ENCODE measurements at places on chromosomes 4 and X.

- DNase-seq, result no peak
These were observed 1765.8 kb downstream of the PCDH7 start for GRCh38 chr4:32485956-32486355.

GRCh38 chr4:856225-856901 is 30.4 kb upstream of the CPLX1 start:
- no peak for DNase-seq

GRCh38 chr4:145525291-145525740 is 43.7 kb downstream of the SMAD1 start:
- no peak for DNase-seq

GRCh38 chr4:32145987-32146386 is 1425.8 kb downstream of the PCDH7 start:
- DNase-seq, result no peak

GRCh38 chr4:127788517-127788916 is 6.4 kb downstream of the HSPA4L start:
- no peak for DNase-seq

DNA sequence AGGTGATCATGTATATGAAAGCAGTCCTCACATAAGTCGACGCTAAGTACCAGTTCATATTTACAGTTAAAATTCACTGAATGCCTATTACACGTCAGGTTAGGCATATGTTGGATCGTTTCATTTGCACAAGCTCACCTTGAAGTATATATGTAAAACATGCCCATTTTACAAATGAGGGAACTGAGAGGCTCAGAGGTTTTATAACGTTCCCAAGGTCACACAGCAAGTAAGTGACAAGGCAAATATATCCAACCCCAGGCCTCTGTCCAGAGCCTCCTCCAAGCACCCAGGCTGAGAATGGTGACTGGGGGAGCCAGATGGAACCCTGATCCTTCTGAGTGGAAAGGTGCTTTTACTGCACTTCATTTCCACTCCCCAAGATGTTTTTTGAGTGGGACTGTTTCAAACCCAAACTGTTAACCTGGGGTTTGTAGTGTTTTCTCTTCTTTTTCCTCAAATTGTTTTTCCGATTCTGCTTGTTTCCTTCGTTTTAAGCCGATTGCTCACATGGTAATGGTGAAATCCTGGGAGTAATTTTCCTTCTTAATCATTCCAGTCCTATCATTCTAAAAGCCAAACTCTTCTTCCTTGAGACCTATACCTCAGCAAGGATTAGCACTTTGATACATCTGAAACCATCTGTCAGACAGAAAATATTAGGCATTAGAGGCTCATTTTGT is 791 bp downstream of the SMIM20 start:
- DNase-seq, result no peak

- no peak for DNase-seq
These were observed 5.9 kb downstream of the NKX1-1 start for GRCh38 chr4:1400191-1400805.

DNA sequence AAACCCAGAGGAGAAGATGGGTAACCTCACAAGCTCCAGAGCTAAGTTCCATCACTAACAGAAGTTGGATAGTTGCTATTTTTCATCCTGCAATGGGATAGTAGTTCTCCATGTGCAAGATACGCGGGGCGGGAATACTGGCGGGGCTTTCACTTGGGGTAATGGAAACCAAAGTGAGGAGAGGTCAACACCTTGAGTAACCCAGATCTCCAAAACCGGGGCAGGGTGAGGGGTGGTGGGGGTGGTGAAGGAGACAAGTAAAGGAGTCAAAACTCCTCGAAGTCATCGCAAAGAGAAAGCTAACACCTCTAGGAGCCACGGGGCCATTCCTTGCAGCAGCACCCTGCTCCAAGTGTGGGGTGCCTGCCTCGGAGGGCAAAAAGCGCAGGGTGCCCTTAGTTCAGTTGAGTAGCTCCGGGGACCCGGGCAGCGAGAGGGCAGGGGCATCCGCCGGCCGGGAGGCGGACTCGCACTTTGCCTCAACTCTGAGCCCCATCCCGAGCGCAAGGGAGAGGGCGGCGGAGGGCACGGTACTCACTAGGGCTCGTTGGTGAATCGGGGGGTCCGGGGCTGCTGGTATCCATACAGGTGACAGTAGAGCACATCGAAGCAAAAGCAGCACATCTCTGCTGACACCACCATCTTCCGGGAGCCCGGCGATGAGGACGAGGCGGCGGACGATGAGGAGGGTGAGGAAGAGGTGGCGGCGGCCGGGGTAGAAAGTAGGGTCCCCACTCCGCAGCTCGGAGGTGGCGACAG is 645 bp downstream of the AMMECR1 start:
- DNase-seq, result peak; percentile 26

- DNase-seq, result peak; percentile 24
These were observed 169.2 kb downstream of the AFAP1 start for GRCh38 chr4:7770224-7771050.

DNA sequence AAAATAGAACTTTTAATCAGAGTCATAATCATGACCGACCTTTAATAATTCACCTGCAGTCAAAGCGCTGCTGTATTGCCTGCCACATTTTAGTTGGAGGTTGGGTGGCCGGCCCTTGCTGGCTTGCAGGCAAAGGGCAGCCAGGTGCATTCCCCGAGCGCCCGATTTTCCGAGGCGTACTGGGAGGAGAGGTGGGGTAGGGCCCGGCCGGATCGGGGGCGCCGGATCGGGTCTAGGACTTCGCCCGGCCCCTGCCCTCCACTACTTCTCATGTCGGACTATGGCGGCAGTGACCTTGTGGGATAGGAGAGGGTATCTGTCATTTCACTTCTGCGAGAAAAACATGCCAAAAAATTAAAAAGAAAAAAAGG is 2.5 kb upstream of the RS1 start:
- peak; percentile 27 for DNase-seq

DNA sequence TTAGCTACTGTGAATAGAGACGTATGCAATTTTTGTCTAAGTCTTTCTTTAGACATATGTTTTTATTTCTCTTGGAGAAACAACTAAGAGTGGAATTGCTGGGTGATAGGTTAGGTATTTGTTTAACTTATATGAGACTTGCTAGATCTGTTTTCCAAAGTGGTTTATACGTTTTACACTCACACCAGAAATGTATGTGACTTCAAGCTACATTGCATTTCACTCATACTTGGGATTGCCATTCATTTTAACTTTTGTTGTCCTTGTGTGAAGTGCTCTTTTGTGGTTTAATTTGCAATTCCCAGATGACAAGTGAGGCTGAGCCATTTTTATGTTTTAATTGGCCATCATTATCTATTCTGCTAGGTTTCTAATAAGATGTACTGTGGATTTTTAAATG is 817.2 kb downstream of the GLUD2 start:
- no peak for DNase-seq

DNA sequence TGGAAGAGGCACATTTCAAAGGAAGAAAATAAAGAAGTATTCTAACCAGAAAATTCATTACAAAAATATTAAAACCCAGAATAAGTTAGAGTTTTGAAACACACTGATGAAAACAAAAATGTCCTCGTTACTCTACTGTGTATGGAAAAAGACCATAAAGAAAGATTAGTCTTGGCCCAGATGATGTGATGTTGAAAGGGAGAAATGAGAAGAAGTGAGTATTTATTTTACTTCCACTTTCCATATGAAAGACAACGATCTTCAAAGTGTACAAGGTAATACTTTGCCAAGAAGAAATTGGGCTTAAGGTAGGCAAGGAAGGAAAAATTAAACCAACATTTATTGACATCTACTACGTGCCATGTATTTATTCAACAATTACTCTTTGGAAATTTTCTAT is 48.6 kb upstream of the EMCN start:
- DNase-seq, result no peak

DNA sequence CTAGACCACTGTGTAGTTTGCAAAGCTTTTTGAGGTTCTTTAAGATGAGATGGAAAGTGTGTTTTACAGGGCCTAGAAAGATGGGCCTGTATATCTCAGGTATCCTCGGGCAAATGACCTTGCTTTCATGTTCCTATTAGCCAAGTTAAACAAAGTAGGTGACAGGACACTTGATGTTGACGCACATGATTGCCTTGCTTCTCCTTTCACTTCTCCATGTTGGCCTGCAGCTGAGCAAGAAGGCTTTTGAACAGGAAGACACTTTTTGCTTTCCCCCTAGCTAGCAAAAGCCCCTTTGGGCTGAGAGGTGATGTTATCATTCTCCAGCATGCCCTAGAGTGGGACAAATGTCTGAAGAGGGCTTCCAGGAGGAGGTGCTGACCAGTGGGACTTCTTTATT is 202.1 kb downstream of the GPC3 start:
- no peak for DNase-seq

- DNase-seq, result no peak
These were observed 44.4 kb downstream of the SEL1L3 start for GRCh38 chr4:25818371-25818871.

GRCh38 chr4:158722291-158722916 is 792 bp downstream of the PPID start:
- peak; percentile 27 for DNase-seq

DNA sequence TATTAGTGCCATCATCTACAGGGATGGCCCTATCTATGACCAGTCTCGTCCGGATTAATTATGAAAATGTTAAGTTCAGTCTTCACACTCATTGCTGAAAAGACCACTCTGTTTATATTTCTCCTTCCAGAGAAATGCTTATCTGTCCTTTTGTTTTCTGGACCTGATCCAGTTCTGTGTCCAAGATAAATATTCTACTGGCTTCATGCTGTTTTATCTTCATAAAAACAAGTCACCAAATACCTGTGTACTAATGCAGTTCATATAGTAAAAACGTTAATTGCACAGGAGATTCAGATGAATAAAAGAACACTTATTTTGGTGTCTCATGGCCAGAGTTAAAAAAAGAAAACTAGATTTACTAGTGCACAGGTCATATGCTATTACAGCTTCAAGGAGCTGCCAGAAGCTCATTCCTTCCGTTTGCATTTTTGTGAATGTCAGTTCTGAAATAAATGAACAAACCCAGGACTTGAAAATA is 17.3 kb downstream of the FNIP2 start:
- DNase-seq, result no peak

- no peak for DNase-seq
These were observed 3.4 kb upstream of the REELD1 start for GRCh38 chr4:146210890-146211289.

DNA sequence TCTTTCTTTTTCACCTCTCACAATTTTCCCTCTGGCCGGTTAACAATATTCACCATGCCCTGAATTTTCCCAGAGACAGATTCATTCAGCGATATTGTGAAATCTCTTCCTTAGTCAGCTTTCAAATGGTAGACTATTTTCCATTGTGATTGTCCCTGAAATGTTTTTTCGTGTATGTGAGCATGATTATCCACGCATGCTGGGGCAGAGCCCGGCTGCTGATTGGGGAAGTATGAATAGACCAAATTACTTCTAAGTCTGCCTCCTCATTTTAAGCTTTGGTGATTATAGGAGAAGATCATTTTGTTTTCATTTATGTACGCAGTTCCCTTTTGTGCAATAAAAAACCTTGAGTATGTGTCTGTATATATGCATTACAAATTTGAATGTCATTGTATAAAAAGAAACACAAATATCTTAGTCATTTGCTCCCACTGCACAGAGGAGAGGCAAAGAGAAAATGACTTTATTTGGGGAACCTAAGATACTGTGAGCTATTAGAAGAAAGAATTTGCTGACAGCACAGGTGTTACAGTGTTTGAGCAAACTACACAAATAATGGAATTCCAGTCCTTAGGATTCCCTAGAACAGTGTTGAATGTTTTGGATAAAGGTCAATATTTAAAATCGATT is 11.3 kb downstream of the DTHD1 start:
- no peak for DNase-seq

DNA sequence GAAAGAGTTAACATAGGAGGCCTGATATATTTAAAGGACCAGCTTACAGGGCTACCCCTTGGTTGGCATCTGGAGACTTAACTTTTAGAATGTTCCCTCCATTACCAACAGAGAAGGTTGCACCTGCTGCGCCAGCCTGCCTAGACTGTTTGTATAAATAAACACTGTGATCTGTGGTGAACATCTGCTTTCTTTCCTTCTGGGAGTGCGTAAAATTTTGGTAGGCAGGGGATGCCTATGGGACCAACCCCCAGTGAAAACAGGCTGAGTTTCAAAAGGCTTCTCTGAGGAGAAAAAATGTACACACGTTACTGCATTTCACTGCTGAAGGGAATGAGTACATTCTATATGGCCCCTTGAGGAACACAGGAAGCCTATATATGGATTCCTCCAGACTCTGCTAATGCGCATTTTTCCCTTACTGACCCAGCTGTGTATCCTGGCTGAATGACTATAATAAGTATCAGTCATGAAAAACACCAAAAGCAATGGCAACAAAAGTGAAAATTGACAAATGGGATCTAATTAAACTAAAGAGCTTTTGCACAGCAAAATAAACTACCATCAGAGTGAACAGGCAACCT is 13.8 kb downstream of the CENPC start:
- no peak for DNase-seq

- no peak for DNase-seq
These were observed 13.9 kb downstream of the RP2 start for GRCh38 chrX:46850771-46851170.

DNA sequence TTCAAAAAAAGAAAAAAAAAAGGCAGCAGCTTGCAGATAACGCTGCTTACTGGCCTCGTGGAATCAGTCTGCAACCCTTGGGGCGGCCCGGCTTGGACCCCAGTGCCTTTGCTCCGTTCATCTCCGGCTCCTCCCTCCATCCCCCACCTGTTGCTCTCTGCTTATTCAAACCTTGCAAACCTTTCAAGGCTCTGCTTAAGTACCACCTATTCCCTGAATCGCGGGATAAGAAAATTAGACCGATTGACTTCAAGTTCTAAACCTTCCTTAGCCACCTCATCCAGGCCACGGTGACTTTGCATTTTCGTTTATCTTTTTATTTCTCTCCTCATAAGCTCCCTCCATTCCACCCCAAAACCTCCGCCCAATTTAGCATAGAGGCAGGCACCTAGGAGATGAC is 1.4 kb upstream of the PHKA1 start:
- no peak for DNase-seq

DNA sequence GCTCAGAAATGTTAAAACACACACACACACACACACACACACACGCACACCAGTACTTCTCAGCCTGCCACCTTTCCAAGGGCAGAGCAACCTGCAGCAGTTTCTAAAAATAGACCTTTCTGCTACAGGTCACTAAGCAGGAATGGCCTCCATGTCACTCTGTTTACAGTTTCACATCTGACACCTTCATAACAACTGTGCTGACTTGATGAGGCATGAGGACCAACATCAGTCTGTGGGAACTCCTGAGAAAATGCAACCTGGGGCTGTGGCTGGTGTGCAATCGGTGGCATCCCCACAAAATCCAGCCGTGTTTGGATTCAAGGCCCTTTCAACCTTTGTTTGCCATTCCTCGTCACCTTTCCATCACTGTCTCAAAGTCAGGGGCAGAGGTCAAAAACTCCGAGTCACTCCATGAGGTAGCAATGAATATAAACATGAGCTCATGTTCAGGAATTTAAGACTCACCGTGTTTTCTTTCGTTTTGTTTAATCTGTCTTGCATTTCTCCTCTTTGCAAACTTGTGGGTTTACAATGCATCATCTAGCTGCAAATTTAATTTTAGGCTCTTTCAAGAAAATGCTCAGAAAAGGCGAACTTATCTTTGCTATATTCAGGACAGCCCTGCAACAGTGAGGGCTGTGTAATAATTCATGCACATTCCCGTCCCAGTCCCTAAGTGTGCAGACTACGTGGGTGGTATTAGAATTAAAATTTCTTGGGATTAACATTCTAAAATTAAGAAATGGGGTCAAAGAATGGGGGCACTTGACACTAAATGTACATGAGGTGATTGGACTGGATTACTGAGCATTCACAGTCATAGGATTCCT is 135.3 kb downstream of the SHROOM3 start:
- DNase-seq, result no peak

GRCh38 chr4:117157360-117157759 is 72.0 kb upstream of the TRAM1L1 start:
- no peak for DNase-seq

Data from left colon (tissue), 2 donors.